ENCODE measurements at places on chromosomes 16 and 17.

GRCh38 chr16:26614237-26614841 lies 452.4 kb upstream of the C16orf82 start:
- DNase-seq = no peak

DNA sequence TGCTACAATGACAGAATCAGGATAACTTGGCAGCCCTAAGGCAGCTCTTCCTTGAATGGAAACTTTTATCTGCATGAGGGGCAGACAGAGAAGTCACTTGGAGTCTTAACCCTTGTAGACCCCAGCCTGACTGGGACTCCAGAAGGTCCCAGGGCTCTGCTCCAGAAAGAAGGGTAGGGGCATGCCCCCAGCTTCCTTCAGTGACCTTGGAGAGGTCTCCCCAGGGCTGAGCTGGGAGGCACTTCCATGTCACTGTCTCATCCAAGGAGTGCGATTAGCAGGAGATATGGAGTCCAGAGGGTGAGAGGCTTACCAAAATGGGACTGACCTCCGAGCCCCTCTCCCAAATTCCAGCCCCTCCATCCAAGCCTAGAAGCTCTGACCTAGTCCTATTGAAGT lies 3.4 kb upstream of the NLRC5 start:
- no peak for DNase-seq

GRCh38 chr16:83689385-83689831 lies 118.4 kb upstream of the HSBP1 start:
- no peak for DNase-seq

- no peak for DNase-seq
Observed at GRCh38 chr17:36930583-36930900, 6.7 kb upstream of the LHX1 start.

GRCh38 chr16:51418258-51418657 lies 267.2 kb upstream of the SALL1 start:
- DNase-seq = no peak

All from T-helper 22 cell (primary cell).